ENCODE measurements at places on chromosomes 3 and 15.

GRCh38 chr3:128462931-128463330, 3.8 kb downstream of the DNAJB8 start:
- no peak for DNase-seq

- DNase-seq = no peak
Observed at GRCh38 chr15:57609805-57610529, 18.3 kb downstream of the MYZAP start.

GRCh38 chr3:58116985-58117384, 93.8 kb downstream of the DNASE1L3 start:
- DNase-seq = no peak

DNA sequence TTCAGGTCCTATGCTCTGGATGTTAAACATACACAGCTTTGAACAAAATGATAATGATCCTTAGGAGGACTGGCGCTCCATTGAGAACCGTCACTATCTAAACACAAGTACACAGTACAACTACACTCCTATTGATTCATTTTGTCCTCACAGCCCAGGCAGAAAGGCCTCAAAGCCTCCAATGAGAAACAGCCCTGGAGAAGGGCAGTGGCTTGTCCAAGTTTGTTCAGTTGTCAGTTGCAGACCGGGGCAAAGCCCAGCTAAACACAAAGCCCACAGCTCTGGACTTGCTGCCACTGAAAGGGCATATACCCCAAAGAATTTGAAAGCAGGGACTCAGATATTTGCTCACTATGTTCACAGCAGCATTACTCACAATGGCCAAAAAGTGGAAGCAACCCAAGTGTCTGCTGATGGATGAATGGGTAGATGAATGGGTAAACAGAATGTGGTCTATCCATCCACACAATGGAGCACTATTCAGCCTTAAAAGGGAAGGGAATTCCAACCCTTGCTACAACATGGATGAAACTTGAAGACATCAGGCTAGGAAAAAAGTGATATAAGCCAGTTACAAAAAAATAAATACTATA, 34.7 kb downstream of the NUP210 start:
- no peak for DNase-seq

DNA sequence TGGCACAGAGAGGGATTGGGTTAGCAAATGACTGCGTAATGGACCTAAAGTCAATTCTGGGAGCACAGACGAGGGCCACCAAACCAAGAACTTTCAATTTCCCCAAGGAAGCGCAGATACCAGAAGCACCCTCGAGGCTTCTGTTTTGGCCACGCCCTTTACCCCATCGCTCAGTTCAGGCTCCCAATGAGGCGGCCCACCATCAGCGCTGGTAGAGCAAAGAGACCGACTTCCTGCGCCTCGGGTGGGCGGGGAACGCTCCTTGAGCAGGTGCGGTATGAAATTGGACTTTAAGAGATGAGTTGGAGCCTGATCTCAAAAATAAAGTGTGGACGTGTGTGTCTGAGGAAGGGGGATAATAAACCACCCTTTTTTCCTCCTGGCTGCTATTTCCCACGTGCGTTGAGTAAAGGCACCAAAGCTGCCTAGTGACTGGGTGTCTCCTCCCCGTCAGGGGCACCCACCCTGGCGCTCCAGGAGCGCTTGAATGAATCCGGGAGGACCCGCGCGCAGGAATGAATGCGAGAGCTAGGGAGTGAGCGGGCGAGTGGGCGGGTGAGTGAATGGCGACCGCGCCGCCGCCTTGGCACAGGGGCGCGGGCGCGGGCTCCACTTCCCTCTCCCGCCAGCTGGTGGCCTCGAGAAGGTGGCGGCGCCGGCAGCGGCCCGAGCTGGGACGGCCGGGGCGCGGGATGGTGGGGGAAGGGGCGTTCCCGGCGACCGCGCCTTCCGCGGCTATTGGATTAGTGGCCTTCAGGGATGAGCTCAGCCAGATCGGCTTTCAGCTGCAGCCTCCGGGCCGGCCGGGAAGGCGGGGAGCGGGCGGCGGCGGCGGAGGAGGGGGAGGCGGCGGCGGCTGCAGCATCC, at the start of gene SPSB4:
Gene SPSB4 (plus strand): TSS at position 772 of the 867 bp plus-strand sequence. CDS start 14,758 bp downstream, outside the sequence.
- DNase-seq = no peak

DNA sequence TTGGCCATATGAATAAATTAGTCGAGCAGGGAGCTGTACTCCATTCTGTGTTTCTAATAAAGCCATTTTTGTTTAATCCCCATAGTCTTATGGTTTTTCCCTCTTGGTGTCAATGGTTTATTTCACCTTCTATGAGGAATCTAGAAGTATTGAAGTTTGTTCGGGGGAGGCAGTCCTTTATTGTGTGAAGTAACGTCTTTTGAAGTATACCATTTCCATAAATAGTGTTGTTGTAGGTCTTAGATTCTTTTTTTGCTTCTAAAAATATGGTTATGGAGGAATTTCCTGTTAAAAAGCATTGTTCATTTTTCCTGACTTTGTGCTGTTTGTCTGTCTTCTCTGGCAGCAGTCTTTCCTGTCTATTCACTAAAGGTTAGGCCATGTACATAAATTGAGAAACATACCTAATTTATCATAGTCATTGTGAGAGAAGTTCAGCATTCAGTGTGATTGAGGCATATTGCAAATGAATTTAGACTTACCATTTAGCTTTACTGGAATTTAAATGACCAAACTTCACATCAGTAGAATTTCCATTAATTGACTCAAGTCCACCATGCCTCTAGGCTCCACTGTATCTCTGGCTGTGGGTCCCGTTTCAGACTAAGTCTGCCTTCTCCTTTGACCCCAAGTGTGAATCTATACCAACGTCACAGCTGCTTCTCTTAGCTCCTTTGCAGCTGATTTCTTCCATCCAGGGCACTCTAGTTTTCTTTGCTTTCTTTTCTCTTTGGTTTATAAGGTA, 37.3 kb downstream of the YEATS2 start:
- no peak for DNase-seq

DNA sequence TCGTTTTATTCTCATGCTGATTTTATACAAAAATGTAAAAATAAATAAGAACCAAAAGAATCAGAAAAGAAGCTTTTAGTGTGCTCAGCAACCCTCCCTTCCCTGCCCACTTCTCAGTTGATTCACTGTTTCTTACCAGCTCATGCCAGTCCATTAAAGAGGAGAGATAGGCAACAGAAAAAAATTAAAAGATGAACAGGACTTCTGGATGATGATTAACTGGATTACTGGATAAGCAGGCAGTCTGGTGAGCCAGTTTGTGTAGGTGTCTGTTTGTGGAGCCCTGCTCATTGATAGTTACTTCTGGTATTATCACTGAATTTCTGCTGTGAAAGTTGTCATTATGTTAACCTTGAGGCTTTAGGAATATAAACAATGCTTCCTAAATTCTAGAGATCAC, 15.1 kb upstream of the GPR171 start:
- no peak for DNase-seq

DNA sequence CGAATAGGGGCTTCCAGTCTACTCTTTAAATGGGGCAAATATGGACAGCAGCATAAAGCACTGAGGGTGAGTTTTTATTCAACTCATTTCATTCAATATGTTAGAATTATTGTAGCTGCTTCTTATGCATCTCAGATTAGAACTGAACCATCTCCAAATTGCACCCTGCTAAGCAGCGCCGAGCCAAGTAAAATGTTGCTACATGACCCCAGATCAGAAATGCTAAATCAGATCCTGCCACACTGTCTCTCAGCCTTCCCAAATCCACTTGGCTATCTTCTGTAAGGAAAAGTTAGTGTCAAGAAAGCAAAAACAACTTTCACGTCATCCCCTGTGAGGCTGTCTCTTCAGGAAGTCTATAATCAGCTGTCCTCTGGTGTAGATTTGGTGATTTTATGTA, 293.2 kb downstream of the CNTN4 start:
- no peak for DNase-seq

- no peak for DNase-seq
Observed at GRCh38 chr3:30924763-30925162, 30.3 kb upstream of the GADL1 start.

DNA sequence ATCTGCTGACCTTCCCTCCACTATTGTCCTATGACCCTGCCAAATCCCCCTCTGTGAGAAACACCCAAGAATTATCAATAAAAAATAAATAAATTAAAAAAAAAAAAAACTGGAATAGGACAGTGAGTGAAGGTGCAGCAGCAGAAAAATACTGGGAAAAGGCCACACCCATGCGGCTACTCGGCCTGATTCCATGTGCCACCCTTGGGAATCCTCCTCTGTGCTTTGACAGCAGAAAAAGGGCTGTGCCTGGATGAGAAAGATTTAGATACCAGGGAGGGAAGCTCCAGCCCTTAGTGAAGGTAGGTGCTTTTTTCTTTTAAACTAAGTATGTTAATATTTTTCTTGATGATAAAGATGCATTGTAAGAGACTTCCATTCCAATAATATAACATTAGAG, 107.8 kb downstream of the CTNNB1 start:
- no peak for DNase-seq

GRCh38 chr15:99566157-99566897, 543 bp downstream of the MEF2A start:
- no peak for DNase-seq

GRCh38 chr3:50627407-50628051, 10.6 kb downstream of the MAPKAPK3 start:
- DNase-seq = peak; percentile 16

- no peak for DNase-seq
Observed at GRCh38 chr3:134059035-134059601, 29.4 kb upstream of the SLCO2A1 start.

- peak; percentile 13 for DNase-seq
Observed at GRCh38 chr15:42736178-42736792, 643 bp downstream of the CDAN1 start.

DNA sequence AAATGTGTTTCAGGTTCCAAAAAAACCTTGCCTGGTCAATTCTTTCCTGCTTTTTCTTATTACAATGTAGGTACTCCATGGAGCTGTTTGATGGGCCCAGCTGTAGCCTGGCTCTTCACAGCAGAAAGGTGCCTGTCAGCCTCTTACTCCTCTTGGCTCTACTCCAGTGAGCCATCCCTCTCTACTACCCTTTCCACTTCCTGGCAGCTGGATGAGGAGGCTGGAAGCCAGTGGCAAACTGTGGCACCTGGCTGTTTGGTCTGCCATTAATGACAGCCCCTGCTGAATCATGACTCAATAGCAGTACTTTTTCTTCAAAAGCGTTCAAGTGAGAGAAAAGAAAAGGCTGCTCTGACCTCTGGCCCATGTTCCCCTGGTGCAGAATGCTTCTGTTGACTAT, 618.1 kb downstream of the PYDC2 start:
- no peak for DNase-seq

GRCh38 chr3:25895443-25895842, 105.6 kb downstream of the OXSM start:
- DNase-seq = no peak

DNA sequence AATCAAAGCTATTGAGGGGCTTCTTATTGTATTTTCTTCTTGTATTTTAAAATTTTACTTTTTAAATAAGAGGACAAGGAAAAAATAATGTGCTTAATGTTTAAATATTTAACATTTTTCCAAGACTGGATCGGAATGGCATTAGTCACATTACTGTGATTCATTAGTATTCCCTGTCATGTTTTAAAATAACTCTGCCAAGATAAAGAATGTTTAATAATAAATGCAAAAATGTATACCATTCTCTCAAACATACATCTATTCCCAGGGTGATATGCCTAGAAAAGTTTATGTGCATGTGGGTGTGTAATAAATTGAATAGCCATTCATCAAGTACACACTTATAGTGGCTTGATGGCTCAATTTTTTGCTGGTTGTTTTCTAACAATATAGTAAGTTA, 936.1 kb downstream of the PLOD2 start:
- DNase-seq = no peak

DNA sequence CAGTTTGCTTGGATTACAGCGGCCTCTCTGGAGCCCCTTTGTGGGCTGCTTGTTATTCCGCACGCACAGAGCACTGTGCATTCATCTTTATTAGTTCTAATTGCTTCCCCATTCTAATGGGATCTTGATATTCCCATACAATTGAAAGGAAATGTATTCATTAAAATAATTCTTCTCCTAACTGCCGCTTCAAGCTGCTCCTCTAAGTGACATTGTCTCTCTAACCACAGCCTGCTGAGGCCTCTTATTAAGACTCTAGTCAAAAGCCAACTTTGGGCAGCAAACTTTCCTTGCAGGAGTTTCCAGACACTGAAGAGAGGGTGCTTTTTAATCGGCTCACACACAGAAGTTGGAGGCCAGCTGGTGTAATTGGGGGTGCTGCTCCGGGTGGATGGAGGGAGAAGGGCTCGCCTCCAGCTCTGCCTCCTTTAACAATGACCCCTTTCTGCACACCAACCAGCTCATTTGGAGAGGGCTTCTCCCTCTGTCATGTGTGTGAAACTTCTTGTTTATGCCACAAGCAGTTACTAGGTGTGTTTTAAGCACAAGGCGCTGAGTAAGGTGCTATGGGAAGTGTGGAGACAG, 5.6 kb upstream of the MAGEF1 start:
- DNase-seq = no peak

GRCh38 chr3:128294999-128295468, 141.8 kb downstream of the EEFSEC start:
- DNase-seq = no peak

DNA sequence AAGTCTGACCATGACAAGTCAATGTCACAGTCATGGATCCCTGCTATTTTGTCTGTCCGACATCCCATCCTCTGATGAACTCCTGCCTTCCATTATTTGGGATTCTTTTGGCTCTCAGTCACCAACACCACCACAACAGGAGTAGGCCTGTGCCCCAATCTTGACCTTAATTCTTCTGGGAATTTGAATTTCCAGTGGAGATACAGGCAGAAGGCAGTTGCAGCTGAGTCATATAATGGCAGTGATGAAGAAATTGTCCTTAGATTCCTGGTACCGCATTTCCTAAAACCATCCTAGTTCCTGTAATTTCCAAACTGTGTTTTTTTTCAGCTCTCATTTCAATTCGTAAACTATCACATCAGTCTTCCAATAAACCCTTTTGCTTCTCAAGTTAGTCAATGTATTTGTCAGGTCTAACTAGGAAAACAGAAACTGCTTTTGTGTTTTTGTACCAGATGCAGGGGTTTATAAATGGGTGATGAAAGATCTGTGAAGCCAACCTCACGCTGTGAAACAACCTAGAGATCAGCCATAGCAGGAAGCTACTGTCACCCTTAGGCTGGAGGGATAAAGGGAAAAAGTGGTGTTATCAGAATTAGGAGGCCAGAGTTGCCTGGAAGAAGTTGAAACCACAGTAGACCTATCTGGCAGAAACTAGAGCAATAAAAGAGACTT, 126.3 kb upstream of the TMEM108 start:
- DNase-seq = no peak

GRCh38 chr3:153127788-153128187, 34.2 kb upstream of the RAP2B start:
- DNase-seq = no peak

DNA sequence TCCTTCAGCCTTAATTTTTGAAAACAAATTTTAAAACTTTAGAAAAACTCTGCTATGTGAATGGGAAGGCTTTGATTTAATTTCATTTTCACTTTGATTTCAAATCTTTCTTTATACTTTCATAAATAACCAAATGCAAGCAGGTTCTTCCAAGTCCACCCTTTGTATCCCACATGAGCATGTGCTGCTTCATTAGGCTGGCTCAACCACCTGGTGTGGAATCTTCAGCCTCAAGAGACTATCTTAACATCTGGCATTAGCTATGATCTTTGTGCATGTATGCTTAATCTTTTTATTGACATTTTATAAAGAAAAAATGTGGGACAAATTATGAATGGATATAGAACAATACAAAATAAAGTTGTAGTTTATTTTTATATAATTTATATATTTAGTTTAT, 81.8 kb upstream of the MLF1 start:
- no peak for DNase-seq
